Right ventricle myocardium superior (tissue), 1 donor: ENCODE measurements at places on chromosomes 6 and 20.

GRCh38 chr20:5991623-5992441 is 41.4 kb downstream of the MCM8 start:
- DNase-seq: no peak

GRCh38 chr20:61994546-61994945 is 71.1 kb downstream of the TAF4 start:
- DNase-seq: no peak

DNA sequence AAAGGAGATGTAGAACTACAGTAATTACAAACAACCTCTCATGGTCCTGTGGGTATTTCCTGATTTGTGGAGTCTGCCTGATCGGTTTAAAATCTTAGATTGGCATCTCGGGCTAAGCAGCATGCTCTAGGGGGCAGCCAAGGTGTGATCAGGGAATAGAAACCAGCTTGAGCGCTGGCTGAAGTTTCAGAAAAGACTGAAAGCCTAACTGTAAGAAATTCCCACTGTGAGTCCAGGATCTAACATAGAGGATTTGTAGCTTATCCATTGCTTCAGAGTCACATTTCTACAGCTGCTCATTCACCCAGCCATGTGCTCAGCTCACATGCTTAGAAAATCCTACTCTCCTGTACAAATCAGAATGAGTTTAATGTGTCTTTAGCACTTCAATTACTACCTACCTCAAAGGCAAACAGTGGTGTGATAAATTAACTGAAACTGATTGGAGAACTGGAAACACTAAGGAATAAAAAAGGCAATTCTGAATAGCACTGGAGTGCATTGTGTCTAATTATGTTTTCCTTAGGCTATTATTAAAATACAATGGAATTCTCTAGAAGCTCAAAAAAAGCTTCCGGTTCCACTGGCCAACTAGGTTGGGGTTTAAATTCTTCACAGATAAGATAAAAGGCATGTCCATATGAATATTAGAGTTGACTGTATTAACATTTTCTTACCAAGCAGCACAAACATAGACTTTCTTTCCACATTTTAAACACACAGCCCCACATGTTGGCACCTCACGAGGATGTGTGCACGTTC is 73.8 kb upstream of the MPC1 start:
- DNase-seq: no peak

DNA sequence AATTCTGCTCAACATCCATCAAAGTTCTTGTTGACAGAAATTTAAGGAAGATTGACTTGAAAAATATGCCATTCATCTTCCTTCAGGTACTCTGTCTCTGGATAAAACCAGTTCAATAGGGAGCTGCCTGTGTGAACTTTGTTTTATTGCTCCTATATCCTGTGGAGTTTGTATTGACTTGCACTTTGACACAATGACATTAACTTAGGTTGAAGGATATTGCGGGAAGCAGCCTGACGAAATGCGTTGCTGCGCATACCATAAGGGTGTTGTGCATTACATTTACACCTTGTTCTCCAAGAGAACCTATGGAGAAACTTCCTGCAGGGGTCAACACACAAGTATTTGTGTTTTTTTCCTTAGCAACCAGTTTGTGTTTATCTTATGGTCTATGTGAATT is 185.4 kb upstream of the GRIK2 start:
- no peak for DNase-seq

DNA sequence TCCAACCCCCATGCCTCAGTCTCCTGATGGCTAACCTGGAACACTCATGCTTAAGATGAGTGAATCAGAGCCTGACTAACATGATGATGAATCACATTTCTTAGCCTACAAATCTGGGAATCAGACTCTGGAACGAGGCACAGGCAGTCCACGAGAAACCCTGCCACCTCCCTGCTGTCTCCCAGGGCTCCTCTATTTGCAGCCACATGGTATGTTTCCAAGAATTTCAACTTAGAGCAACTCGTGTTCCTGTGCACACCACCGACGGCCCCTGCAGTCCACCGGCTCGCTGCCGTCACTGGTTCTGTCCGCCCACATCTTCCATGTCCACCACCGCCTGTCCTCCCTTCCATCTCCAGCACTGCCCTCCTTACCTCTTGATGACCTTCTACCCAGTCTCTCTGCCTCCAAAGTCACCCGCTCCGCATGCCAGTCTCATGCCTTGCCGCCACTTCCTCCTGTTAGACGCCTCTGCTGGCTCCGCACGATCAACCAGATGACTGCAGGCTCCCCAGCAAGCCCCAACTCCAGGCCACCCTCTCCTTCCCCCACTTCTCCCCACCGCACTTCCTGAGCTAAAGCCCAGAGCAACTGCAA is 87.6 kb downstream of the AGPAT4 start:
- DNase-seq: no peak

DNA sequence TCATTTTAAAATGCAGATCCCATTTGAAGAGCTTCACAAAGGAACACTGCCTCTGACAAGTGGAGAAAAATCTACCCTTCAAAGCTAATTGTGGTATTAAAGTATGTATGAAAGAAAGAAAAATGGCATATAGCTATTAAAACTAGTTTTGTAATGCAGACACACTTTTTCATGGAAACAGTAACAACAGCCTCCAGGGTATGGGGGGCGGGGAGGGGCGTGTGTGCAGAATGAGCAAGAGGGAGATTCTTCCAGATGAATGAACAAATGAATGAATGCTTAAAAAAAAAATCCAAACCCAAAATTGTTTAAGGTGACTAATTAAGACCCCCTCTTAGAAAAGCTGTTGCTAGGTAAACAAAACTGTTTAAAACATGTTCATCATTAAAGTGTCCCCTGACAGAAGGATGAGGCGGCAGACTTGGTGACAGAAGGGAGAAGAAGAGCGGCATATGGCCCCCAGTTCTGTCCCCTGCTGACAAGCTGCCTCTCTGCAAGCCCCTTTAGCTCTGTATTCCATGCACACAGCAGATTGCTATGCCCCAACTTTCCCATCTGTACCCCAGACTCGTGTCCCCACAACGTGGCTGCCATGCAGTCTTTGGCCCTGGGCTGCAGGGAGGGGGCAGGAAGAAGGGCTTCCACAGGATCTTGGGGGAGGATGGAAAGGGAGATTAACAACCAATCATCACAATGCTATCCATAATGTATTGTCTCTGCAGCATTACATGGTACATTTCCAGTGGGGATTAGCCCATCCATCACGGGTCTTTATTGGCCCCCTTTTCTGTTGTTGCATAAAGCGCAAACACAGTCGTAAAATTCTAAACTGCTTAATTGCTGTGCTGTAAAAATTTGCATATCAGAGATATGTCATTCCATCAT is 108.4 kb upstream of the OLIG3 start:
- DNase-seq: no peak

DNA sequence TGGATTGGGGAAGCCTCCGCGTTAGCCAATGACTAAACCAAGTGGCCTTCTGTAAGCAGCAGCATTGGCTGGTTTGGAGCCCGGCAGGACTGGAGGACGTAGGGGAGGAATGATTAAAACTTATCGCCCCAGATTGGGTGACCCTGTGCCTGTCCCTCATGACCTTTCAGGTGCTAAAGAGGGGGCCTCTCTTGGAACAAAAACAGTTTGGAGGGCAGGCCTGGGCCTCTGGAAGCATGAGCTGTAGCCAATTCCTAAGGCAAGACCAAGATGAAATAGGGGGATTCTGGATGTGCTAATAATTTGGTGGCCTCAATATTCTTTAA is 1.4 kb downstream of the GMPR start:
- DNase-seq: no peak
